Epithelial cell of esophagus (primary cell): ENCODE measurements at places on chromosomes 7 and 10.

DNA sequence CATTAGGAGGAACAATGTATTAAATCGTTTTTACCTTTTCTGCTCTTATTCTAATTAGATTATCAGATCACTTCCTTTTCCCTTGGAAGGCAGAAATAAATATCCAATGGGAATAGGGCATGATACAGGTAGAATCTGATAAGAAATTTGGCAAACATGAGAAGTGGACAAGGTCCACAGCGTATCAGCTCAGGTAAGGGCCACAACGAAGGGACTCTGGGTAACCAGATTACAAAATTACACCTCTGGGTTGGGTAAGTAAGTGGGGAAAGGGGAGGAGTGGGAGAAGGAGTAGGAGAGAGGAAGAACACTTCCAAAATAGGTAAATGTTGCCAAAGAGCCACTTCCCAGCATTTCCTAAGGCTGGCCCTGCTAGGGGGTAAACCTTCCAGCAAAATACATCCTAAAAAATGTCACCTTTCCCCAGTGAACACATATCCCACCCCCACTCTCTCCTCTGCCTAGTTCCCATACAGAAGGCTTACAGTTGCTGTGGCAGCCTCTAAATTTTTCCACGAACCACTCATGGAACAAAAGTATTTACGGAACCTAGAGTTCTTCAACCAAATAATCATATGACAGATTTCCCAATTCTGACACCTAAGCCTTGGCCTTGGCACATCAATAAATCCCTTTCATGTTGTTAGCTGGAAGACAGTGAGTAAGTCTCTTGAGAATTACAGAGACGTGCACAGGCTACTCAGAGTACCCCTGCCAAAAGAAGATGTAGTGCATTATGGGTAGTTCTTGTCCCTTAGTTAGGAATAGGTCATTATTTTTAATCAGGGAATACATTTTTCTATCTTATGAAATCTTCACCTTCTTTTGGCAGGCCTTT lies 51.5 kb upstream of the DLX6 start:
- DNase-seq: peak; percentile 6

DNA sequence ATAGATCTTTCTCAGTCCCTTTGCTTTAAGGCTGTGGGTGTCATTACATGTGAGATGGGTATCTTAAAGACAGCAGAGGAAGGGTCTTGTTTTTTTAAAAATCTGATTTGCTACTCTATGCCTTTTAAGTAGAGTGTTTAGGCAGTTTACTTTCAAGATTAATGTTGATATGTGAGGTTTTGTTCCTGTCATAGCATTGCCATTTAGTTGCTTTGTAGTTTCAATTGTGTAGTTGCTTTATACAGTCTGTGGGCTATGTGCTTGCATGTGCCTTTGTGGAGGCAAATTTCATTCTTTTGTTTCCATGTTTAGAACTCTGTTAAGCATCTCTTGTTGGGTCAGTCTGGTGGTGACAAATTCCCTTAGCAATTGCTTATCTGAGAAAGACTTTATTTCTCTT lies 54.6 kb downstream of the ZNF783 start:
- no peak for DNase-seq

DNA sequence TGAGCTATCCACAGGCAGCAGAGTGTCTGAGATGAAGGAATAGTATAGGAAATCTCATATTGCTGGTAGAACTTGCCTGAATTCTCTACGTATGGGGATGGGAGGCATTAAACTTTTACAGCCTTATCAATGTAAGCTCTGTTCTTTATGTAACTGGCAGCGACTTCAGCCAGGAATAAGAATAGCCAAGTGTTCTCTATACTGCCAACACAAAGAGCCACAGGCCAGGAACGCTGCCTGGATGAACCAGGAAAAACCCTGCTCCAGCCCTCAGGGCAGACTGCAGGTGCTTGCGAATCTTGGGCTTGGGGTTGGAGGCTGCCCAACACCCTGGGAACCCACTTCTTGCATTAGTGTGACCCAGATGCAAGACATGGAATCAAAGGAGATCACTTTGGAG lies 6.1 kb upstream of the OLAH start:
- no peak for DNase-seq

- no peak for DNase-seq
Observed at GRCh38 chr7:65371468-65371867, 2.2 kb upstream of the ZNF92 start.

DNA sequence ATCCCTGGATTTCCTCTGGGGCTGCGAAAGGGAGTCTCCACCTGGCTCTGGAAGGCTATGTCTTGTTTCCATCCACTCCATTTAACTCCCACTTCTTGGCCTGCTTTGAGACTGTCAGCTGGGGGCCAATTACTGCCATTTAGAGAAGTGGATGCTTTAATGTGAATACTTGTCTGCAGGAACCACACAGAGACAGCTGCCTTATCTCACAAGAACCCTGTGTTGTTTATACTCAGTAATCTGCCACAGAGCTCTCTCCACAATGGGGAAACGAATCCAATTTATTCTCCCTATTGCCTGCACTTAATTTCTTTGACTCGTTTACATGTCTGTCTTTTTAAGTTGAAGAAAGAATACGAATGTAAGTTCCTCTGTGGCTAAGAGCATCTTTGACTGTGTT lies 787.0 kb upstream of the C7orf33 start:
- no peak for DNase-seq
